ENCODE measurements at places on chromosomes 5 and 9. TPM values are rescaled to one million over a fixed set of nuclear protein-coding genes. Genes with fewer than 3 reads are reported as not detected.

LRRC19 gene
- not detected for total RNA-seq

TMEM174 gene
- not detected for total RNA-seq

CSF1R gene
- 3.4 TPM for total RNA-seq

PCDHAC2 gene
- total RNA-seq, result not detected

DNA sequence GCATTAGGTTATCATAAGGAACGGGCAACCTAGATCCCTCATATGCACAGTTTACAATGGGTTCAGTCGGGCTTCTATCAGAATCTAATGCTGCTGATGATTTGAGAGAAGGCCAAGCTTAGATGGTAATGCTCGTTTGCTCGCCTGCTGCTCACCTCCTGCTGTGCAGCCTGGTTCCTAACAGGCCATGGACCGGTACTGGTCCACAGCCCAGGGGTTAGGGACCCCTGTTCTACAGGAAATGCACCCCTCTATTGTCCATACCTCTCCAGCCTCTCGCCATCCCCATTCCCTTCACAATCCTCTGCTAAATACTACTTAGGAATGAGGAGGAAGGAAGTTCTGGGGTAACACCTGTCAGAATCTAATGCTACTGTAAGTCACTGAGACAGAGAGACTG, 75.1 kb downstream of the OXCT1 start:
- H3K4me1 ChIP-seq, result peaks cover 4% of the 10 kb centered on the region
- H3K27me3 ChIP-seq, result no peaks in the 10 kb centered on the region
- H3K27ac ChIP-seq, result no peak overlapping the region
- H3K4me3 ChIP-seq, result no peak overlapping the region

- H3K27ac ChIP-seq, result no peak overlapping the region
- H3K36me3 ChIP-seq, result no peaks in the 10 kb centered on the region
- H3K4me3 ChIP-seq, result no peak overlapping the region
- no peaks in the 10 kb centered on the region for H3K4me1 ChIP-seq
Observed at GRCh38 chr5:178668579-178668978, 41.7 kb upstream of the CLK4 start.

DNA sequence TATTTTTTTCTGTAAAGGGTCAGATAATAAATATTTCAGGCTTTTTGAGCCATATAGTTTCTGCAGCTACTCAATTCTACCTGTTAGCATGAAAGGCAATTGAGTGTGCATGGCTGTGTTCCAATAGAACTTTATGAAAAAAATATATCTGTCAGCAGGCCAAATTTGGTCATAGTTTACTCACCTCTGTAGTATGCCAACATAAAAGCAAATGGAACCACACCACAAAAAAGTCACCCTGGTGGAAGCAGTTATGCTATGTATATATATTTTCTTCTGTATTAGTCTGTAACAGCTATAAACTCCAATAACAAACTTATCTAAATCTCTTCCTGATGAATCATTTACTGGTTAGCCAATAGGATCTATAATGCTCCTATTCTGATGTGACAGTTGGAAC, 3.4 kb downstream of the SLC38A9 start:
- no peak overlapping the region for H3K4me3 ChIP-seq
- DNase-seq, result no peak
- H3K27me3 ChIP-seq, result peaks cover 2% of the 10 kb centered on the region
- H3K36me3 ChIP-seq, result peaks cover 21% of the 10 kb centered on the region
- H3K27ac ChIP-seq, result no peak overlapping the region
- H3K4me1 ChIP-seq, result peaks cover 16% of the 10 kb centered on the region

DNA sequence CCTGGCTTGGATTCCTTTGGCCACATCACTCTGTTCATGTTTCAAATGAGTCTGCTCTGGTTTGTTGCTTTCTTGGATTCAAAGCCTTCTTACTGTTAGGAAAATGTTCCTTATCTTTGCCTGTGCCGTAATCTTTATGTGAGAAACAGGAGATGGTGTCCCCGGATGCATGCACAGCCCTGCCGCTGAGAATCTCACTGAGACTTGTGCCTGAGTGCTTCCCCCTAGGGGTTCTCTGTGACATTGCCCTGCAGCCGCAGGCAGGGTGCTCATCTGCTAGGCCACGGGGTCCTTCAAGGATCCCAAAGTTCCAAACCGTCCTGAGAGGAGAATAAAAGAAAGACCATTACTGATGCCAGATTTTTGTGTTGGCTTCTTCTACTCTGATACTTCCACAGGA, 81.4 kb upstream of the ANKRD55 start:
- no peak for DNase-seq
- H3K4me3 ChIP-seq, result no peak overlapping the region
- peaks cover 10% of the 10 kb centered on the region for H3K4me1 ChIP-seq
- no peaks in the 10 kb centered on the region for H3K27me3 ChIP-seq

DNA sequence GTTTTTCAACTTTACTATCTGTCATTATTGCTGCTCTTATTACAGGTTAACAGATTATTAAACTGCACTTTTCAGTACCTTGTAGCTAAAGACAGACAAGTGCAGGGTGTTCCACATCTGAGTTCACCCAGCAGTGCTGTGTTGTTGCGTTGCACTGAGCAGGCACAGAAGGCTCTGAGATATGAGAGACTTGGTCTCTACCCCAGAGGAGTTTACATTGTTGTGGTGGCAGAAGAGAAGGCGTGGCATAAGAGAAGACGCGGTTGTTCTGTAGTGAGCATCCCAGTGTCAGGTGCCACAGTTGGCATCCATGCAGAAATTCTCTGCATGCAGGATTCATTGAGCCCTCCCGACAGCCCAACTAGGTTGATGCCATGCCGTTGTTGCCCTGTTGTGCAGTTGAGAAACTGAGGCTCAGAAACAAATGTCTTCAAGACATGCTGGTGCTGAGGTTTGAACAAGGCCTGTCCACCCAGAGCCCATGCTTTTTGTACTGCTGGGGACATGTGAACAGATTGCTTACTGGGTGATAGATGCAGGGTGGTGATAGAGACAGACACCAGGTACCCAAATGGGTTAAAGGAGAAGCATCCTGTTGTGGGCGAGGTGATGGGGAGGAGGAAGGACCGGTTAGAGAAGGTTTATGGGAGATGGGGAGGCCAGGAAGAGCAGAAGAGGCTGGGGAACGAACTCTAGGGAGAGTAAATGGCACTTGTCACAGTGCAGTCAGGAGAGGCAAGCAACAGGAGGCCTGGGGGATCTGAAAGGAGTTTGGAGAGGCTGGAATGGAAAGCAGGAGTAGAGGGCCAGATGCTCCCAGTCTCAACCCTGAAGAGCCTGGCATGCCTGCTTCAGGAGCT, 8.2 kb downstream of the ABL1 start:
- DNase-seq, result no peak
- no peak overlapping the region for H3K4me3 ChIP-seq
- no peak overlapping the region for H3K27ac ChIP-seq
- no peaks in the 10 kb centered on the region for H3K36me3 ChIP-seq
- peaks cover 12% of the 10 kb centered on the region for H3K4me1 ChIP-seq
- no peaks in the 10 kb centered on the region for H3K27me3 ChIP-seq

GRCh38 chr5:52603778-52604554, 183.8 kb upstream of the ITGA1 start:
- DNase-seq, result no peak
- no peaks in the 10 kb centered on the region for H3K36me3 ChIP-seq
- no peak overlapping the region for H3K27ac ChIP-seq
- peaks cover 16% of the 10 kb centered on the region for H3K27me3 ChIP-seq
- H3K4me3 ChIP-seq, result no peak overlapping the region
- H3K4me1 ChIP-seq, result no peaks in the 10 kb centered on the region

- peaks cover 2% of the 10 kb centered on the region for H3K4me1 ChIP-seq
- peaks cover 60% of the 10 kb centered on the region for H3K36me3 ChIP-seq
- H3K4me3 ChIP-seq, result no peak overlapping the region
- H3K27ac ChIP-seq, result no peak overlapping the region
- DNase-seq, result no peak
- no peaks in the 10 kb centered on the region for H3K27me3 ChIP-seq
Observed at GRCh38 chr5:151808451-151809169, 36.9 kb downstream of the G3BP1 start.
